ENCODE measurements at places on chromosomes 1 and 21.

DNA sequence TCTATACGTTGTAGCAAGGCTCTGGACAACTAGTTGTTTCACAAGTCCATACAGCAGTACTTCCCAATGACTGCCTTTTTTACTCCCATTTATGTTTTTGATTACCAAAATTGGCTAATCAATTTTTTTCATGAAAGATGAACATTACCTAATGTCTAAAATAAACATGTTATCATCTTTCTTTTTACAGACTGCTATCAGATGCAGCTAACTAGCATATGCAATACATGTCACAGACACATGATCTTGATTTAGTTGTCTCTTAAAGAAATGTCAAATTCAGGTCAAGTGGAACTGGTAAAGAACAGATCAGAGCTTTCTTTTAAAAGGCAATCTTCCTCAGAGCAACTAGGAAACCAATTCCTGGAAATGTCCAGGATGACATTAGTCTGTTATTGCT, 630 bp upstream of the DBT start:
- no peak for DNase-seq

DNA sequence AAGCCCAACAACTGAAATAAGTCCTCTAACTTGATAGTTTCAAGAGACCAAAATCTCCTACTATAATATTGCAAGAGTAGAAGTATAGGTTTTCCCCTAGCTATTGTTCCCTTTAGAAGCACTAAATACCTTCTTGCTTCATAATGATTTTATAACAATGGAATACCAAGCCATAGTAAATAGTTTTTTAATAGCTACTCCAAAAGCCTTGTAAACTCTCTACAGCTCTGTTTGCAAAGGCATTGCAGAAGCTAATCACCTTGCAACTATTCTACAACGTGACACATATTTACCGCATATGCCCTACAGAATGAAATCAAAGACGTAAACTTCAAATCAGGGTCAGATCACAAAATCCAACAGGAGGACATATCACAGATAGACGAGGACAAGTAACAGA, 451.5 kb upstream of the ZRANB2 start:
- DNase-seq: no peak

- no peak for DNase-seq
Observed at GRCh38 chr1:27521861-27522431, 32.0 kb upstream of the WASF2 start.

- no peak for DNase-seq
Observed at GRCh38 chr21:46556802-46557201, 48.1 kb downstream of the S100B start.

DNA sequence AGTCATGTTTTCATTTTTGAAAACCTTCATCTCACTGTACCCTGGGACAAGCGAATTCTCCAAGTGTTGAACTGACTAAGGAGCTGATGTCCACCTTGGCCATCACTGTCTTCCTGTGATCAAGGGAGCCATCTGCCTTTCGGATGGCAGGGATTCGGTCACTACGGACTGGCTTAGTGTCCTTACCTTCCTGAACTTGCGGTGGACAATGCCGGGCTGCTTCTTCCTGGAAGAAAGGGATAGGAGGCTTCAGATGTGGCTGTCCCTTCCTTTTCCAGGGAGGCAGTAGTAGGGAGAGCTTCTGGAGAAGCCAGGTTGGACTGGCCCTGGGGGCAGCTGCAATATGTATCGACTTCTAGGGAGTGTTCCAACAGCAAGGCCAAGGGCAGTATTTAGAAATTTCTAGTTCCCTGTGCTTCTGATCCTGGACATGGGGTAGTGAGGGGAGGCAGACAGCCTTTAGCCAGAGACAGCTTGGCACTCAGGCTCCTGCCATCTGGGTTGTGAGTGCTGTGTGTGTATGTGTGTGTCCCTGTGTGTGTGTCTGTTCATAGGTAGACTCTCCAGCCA, 114.6 kb downstream of the IER5 start:
- no peak for DNase-seq

GRCh38 chr1:98849969-98850636, 154.6 kb downstream of the PLPPR5 start:
- no peak for DNase-seq

- DNase-seq: no peak
Observed at GRCh38 chr1:88311907-88312306, 372.2 kb upstream of the PKN2 start.
